ENCODE measurements at places on chromosomes 2 and 18. TPM values are rescaled to one million over a fixed set of nuclear protein-coding genes. Genes with fewer than 3 reads are reported as not detected.

DNA sequence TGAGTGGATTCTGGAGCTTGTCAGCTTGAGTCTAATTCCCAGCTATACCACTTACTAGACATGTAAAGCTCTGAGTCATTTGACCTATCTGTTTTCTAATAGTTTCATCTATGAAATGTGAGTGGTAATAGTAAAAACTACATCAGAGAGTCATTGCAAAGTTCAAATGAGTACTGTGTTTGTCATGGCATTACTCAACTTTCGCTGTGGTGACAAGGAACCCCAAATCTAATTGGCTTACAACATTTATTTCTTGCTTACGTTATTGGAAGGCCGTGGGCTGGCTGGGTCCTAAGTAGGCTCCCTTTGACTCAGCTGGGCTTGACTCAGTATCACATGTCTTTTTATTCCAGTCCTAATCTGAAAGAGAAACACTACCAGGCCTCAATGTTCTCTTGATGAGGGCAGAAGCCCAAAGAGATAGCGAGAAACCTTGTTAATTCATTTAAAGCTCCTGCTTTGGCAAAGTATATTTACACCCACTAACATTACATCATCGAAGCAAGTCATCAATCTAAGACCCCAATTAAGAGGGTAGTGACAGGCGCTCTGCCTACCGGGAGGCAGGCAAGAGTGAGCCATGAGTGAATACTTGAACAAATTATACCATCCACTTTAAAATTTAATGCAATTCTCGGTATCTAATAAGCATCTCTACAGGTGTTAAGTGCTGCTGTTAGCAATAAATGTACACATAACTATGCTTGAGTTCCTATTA, 431.8 kb upstream of the SPHKAP start:
- no peak overlapping the region for H3K27ac ChIP-seq
- H3K27me3 ChIP-seq: no peaks in the 10 kb centered on the region
- DNase-seq: no peak
- no peaks in the 10 kb centered on the region for H3K4me1 ChIP-seq

- H3K36me3 ChIP-seq: no peaks in the 10 kb centered on the region
- DNase-seq: no peak
- H3K27me3 ChIP-seq: peaks cover 23% of the 10 kb centered on the region
- H3K27ac ChIP-seq: no peak overlapping the region
- H3K4me3 ChIP-seq: no peak overlapping the region
These were observed 93.9 kb downstream of the EVA1A start for GRCh38 chr2:75466708-75467311.

CRIM1 gene
- 12.6 TPM for total RNA-seq

DNA sequence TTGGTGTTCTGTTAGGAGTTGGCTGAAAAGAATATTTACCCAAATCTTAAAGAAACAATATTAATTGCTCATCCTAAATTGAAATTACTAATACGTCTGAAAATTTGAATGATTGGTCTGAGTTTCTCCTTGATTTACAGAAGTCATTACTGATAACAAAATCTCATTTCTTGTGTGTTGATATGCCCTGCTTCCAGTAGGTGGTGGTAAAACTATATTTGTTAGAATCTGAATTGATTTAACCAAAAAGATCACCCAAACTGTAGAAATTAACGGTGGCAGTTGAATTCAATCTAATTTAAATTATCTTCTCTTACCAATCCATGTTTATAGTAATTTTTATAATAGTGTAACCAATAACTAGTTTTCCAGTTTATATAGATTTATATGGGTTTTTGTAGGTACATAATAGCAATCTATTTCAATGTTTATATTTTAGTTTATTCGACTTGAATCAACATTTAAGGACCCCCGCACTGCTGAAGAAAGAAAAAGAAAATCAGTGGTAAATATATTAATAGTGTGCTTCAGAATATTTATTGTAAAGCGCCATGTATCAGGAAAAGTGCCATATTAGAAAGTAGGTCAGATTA, 38.3 kb downstream of the PAPOLG start:
- no peak overlapping the region for H3K27ac ChIP-seq
- no peaks in the 10 kb centered on the region for H3K27me3 ChIP-seq
- peaks cover 24% of the 10 kb centered on the region for H3K36me3 ChIP-seq
- H3K4me3 ChIP-seq: no peak overlapping the region
- no peak for DNase-seq
- H3K4me1 ChIP-seq: peaks cover 14% of the 10 kb centered on the region
